C1 segment of cervical spinal cord (tissue), 14 donors: ENCODE measurements at places on chromosomes 12 and 14.

- no peak for DNase-seq
Observed at GRCh38 chr14:105836160-105836559, 309.8 kb downstream of the TMEM121 start.

GRCh38 chr12:121167232-121167820 lies 34.6 kb downstream of the P2RX7 start:
- no peak for DNase-seq

GRCh38 chr12:83476006-83476405 lies 789.3 kb downstream of the TMTC2 start:
- no peak for DNase-seq

GRCh38 chr14:52012635-52013034 lies 23.3 kb downstream of the RTRAF start:
- DNase-seq = no peak

DNA sequence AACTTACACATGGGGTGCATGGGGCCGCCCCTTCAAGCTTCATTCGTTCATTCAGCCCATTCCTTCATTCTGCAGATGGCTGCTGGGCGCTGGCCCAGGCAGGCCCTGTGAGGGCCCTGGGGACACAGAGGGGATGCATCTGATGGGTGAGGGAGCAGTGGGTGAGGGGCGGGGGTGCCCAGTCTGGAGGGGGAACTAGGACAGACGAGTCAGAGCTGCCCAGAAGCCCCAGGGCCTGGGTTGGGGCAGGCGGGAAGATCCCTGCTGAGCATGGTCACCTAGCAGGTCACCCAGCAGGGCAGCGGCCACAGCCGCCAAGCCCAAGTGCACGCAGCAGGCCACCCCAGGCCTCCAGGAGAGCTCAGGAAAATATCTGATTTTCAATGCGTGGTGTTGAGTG lies 14.1 kb downstream of the TRMT61A start:
- DNase-seq = no peak

DNA sequence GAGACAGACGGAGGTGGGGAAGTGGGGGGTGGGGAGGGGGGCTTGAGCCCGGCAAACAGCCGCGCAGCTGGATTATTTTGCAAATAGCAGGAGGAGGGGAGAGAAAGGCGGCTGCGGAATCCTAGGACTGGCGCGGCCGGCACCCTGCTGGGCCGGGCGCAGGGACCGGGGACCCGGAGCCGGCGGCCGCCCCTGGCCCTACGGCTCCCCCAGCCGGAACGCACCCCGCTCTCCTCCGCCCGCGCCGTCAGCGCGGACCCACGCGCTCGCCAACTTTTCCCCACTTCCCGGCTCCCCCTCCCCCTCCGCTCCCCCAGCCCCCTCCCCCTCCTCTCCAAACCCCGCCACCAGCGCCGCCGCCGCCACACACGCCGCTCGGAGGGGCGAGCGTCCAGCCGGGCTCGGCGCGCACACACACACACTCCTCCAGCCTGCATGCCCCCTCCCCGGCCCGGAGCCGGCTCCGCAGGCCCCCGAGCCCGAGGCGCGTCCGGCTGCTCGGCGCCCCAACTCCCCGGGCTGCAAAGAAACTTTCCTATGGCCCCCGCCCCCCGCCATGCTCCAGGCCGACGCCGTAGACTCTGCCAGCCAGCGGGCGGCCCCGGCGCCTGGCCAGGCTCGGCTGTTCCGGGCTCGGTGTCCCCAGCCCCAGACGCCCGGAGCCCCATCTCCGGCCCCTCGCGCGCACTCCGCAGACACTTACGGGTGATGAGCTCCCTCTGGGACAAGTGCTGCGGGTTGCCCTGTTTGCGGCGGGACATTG lies 1.4 kb downstream of the BCL11B start:
- DNase-seq = no peak

- no peak for DNase-seq
Observed at GRCh38 chr14:29800961-29801360, 126.7 kb downstream of the PRKD1 start.

DNA sequence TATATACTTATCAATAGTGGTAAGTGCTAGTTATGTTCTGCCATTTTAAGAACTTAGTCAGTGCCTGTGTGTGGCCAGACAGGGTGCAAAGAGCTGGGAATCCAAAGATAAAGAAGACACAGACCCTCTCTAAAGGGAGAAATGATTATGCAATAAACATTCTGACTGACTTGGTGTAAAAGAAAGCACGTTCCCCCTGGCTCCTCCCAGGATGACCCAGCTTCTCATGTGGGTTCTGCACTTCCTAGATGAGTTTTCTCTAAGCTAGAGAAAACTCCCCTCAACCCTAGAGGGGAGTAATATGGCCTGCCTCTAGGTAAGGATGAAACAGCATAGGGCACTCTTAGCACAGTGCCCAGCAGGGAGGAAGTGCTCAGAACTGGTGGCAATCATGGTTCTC lies 231.2 kb downstream of the VRK1 start:
- DNase-seq = no peak

- no peak for DNase-seq
Observed at GRCh38 chr12:19066475-19067001, 63.0 kb upstream of the PLEKHA5 start.

- no peak for DNase-seq
Observed at GRCh38 chr14:23750357-23750756, 114.2 kb downstream of the DHRS2 start.

DNA sequence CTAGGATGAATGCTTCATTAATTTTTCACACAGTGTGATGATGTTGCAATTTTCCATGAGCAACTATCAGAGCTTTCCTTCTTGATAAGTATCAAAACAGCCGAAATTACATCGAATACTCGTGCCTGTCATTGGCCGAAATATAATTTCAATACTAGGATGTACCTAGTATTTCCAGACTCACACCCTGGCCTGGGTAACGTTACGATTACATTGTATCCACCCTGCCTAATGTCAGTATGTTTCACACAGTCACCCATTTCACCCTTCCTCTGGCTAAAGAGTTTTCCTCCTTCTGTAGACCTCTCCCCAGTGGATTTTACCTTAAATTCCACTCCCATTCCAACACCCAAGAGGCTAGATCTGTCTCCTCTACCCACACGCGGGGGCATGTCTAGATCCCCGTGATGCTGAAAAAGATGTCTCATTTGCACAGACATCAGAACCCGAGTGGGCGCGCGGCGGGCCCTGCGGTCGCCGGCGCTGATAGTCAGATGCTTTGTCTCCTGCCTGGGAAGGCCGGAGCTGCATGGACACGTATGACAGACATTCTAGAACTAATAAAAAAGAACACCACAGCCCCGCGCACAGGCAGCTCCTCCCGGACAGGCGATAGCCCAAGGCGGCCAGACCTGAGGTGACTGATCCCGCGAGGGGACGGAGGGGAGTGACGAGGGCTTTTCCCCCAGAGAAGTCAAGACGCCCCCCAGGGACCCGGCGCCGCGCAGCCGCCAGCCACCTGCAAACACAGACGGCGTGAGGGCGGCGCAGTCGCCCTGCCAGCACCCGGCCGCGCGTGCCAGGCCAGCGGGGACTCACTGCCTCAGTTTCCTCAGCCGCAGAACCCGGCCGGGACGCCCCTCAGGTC lies 723 bp downstream of the KIF21A start:
- peak; percentile 71 for DNase-seq

- DNase-seq = no peak
Observed at GRCh38 chr12:7748852-7749251, 1.7 kb upstream of the CLEC4C start.

DNA sequence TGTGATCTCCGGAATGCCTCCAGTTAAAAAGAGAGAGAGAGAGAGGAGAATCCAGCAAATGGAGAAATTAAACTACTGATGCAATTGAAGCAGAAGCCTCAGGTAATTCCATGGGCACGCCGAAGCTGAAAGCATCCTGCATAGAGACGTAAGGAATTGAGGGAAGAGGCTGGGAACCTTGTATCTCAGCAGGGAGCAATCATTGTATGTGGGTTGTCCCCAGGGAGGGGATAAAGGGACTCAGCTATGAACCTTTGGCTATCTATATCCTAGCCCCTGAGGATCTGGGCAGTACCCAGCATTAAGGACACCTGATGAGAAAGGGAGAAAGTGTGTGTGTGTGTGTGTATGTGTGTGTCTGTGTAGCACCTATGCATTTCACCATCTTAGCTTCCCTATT lies 95.8 kb upstream of the ATXN7L3B start:
- no peak for DNase-seq

DNA sequence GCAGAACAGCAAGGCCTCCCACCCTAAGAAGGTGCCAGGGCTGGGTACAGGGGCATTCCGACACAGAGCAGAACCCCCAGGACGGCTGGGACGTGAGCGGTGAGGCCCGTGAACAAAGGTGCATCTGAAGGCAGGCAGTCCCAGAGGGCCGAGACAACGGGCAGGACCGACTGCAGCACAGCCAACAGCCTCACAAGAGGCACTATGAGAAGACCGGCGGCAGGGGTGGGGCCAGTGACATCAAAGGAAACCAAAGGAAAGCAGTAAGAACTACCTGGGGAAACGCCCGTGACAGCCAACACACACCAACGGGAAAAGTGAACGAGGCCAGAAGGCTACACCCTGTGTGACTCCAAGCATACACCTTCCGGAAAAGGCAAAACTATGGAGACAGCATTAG lies 9.1 kb downstream of the BTBD6 start:
- no peak for DNase-seq

DNA sequence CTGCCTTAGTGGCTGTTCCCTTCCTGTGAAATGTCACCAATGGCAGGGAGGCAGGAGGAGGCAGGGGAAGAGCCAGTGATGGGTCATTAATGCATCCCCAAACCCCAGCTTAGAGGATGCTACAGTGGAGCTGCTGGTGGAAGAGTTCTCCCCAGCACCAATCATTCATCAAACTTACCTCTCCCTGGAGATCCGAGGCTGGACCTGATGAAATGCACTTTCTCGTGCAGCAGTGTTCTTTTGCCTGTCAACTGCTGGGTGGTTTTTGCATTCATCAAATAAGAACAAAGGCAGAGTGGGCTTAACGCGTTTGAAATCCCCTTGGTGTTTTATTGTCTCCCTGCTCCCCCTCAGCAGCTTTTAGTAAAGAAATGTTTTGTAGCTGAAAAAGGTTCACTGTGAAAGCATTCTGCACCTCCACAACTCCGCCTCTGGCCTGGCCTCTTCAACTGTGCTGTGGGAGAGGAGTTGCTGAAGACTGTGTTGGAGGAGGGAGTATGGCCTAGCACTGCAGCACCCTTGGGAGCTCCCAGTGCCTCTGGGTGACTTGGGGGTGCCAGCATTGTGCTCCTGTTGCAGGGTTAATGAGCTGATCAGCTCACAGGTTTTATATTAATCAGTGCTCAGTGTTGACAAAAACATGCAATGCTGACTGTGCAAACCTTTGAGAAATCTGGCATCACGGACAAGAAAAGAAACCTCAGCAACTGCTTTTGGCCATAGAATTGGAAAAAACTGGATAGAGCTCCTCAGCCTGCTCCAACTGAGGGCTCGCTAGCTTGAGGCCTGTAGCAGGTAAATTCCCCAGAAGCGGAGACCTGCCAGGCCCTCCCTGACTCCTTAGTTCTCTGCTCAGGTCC lies 14.4 kb downstream of the TSPAN9 start:
- no peak for DNase-seq

- DNase-seq = no peak
Observed at GRCh38 chr14:104688505-104689108, 811 bp upstream of the INF2 start.

- DNase-seq = no peak
Observed at GRCh38 chr12:6465467-6466183, 4.9 kb downstream of the VAMP1 start.

- DNase-seq = no peak
Observed at GRCh38 chr12:47705229-47705565, 633 bp downstream of the RPAP3 start.

DNA sequence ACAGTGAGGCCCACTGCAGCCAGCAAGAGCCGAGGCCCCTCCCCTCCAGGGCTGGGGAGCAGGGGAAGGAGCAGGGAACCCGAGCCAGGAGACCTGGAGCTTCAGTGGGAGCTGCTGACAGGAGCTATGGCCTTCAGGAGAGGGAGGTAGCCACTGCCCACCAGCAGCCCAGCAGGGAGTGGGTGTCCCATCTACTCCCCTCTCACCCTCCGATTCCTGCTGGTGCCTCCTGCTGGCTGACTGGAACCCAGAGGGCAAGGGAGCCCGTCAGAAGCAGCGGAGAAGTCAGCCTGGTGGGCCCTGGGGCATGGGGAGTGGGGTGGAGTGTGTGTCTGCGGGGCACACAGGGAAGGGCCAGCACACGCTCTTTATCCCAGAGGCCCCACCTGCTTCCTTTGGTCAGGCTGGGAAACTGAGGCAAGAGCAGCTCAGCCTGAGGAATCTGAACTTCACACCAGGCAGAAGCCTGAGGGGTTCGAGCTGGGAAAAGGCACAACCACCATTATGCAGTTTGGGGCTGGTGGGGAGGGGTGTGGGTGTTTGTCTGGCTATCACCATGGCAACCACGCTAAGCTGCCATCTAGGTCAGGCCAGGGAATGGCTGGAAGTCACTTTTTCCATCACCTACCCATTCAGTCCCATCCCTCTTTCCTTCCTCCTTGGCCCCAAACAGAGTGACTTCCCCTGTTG lies 36.8 kb upstream of the PLEKHG6 start:
- no peak for DNase-seq

DNA sequence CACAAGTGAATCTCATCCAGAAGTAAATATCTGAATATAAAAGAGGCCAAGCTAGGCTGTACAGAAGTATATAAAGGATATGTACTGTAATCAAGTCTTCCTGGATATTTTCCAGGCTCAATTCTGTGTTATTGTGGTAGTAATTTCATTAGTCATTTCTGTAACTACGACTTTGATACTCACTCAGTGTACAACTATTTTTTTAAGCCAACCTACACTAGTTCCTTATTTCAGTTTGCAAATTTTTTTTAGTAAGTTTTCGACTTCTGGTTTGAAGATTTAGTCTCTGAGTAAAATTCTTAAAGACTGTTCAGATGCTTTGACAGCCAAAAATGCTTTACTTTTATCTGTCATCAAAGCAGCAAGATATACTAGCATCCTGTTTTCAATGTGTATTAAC lies 130.8 kb downstream of the CAPZA3 start:
- DNase-seq = no peak

GRCh38 chr14:89307409-89307808 lies 109.6 kb downstream of the FOXN3 start:
- no peak for DNase-seq

DNA sequence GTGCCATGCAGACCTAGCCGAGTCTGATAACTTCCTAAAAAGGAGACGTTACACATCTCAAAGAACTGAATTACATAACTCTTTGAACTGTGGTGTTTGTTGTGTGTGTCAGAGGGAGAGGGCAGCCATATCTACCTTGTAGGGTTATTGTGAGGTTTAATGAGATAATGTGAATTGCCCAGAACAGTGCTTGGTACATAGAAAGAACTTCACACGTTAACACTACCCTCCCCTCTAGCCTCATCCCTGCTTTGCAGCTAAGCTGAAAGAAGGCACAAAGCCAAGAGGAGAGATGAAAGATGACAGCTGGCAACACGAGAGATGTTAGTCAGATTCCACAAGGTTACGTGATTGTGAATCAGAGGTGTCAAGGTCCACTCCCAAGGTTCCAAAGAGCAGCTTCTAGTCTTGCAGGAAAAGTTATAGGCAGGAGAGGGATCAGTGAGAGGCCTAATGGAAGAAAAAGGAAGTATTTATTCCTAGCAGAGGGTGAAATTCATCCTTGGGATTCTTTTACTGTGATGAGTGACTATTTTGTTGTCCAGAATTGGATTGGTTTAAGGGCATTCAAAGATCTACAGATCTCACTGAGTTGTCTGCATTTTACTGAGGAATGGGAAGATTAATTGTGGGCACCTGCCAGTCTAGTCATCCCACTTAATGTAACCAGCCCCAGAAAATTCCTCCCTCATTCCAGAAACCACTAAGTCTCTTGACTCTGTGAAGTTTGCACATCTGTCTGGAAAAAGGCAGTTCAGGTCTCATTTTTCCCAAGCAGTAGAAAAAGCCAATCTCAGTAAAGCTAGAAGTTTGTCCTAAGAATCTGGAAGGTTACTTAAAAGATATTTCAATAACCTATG lies 25.9 kb upstream of the WNK1 start:
- DNase-seq = no peak
